Fibroblast of skin of right biceps (primary cell): ENCODE measurements at places on chromosomes 4 and X.

- no peak for DNase-seq
Observed at GRCh38 chr4:152661649-152662048, 18.1 kb downstream of the TMEM154 start.

DNA sequence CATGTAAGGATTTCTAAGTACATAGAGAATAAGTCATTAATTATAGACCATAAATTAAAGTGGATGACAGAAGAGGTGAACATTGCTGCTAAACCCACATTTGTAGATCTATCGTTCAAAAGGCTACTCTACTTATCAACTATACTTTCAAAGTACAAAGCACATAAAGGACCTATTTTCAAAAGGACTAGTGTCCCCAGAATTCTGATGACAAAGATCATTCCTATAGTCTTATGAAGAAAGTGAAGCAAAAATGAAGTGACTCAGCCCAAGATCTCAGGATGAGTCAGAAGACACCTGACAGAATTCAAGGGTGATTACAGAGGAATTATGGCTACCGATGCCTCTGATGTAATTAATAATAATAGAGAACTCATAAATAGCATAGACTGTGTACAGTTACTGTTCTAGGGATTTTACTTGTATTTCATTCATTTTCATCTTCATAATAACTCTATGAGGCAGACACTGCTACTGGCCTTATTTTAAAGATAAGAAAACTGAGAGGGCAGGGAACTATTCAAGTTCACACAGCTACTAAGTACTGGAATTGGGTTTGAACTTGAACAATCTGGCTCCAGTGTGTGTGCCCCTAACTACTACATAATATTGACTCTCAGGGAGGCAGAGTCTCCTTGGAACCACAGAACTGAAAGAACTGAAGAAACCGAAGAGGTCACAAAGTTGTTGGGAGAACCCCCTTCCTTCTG, 17.1 kb downstream of the USP46 start:
- DNase-seq: peak; percentile 58

GRCh38 chr4:6229671-6230501, 29.5 kb upstream of the JAKMIP1 start:
- DNase-seq: no peak

- peak; percentile 30 for DNase-seq
Observed at GRCh38 chrX:131633285-131633917, 89.5 kb downstream of the OR13H1 start.

DNA sequence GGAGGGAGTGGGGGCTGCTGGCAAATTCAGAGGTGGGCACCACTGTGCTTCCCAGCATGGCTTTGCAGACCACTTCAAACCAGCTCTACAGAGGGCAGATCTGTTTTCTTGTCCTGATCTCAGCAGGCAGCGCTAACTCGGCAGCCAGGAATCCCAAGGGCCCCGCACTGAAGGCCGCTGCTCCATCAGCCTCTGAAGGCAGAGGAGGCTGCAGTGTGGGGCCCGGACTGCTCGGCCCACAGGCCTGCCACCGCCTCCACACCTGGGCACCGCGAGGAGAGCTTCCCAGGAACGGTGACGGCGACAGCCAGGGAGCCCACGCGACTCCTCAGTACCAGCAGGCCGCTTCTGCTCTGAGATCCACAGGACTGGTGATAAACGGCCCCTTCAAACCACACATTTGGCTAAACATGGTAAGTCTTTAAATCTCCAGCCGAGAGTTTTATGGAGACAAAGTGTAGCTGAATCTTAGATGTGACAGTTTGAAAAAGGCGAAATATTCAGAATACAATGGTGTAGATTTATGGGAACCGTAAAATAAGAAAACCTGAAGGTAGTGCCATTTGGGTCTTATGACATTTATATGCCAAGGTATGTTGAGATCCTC, 23.6 kb downstream of the DCTD start:
- DNase-seq: no peak

- peak; percentile 90 for DNase-seq
Observed at GRCh38 chr4:182143822-182144625, 99.2 kb upstream of the TENM3 start.

DNA sequence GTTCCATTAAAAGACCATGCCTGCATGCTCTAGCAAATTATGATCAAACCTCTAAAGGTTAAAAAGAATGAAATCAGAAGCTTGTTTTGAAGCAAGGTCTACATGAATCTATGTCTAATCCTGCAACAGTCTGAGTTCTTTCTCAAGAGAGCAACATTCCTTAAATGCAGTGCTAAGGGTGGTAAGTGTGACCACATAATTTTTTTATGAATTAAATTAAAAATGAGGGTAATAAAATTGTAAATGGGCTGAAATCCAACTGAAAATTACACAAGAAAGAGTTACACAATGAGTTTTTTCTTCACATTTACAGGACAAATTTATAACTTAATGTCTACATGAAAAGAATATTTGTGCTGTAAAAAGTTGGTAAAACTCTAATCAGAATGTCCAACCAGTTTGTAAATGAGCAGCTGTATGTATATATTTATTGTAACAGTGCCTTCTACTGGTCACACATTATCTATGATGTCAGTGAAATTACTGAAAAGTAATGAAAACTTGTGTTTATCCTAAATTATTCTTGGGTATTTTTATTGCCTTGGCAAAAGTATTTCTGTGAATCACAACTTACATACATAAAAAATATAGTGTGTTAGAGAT, 336.3 kb upstream of the PITX2 start:
- peak; percentile 48 for DNase-seq

DNA sequence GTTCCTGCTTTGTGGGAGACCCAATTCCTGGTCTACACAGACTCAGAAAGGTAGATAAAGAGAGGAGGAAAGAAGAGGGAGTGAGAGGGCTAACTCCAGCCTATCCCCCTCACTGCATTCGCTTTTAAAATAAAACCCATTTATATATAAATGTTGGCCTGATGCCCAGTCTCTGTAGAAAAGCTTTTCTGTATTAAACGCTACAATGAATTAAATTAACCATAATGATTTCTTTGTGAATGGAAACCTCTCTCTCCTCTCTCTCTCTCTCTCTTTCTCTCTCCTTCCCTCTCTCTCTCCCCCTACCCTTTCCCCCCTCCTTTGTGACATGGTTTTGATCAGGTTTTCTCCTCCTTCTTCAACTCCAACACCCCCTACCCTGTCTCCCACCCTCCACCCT, 34.8 kb downstream of the PJA1 start:
- DNase-seq: no peak

GRCh38 chr4:6250235-6250983, 19.2 kb upstream of the WFS1 start:
- DNase-seq: peak; percentile 51

- no peak for DNase-seq
Observed at GRCh38 chr4:144298519-144298918, 158.0 kb upstream of the GYPA start.

DNA sequence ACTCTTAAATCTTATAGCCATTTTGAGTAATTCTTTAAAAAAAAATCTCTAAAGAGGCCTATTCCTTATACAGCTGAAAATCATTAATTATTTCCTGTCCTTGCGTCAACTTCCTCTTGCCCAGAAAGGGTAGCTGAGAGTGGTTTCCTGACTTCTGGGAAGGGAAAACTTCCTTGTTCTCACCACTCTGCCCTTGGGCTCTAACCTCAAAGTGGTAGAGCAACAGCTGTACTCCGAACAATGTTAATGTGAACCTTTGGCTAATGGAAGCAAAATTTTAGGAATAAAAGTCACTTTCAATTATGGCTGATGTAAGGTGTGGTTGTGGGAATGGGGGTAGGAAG, 15.3 kb downstream of the KLHL2 start:
- peak; percentile 26 for DNase-seq

- DNase-seq: no peak
Observed at GRCh38 chrX:88990882-88991582, 244.0 kb downstream of the CPXCR1 start.

DNA sequence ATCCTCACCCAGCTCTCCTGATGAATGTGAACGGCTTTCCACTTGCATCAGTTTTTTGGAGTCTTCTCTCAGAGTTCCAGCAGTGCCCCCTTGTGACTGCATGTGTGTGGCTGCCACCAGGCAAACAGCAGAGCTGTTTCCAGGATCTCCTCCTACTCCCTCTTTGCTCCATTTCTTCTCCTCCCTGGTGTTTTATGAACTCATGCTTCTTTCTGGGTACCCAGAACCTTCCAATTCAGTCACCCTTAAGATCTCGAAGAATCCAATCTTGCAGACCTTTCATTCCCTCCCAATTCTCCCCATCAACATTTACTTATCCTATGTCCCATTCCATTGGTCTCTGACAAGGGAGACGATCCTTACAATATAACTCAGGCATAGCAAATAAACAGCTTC, 6.8 kb upstream of the TCEANC start:
- DNase-seq: peak; percentile 71

GRCh38 chr4:158172261-158173258, at the start of gene GASK1B:
Gene GASK1B, minus strand, starts transcription at chr4:158173025. Its CDS starts 1,650 bp downstream, at chr4:158171375.
- DNase-seq: peak; percentile 68

- DNase-seq: no peak
Observed at GRCh38 chr4:7324651-7325121, 110.0 kb downstream of the PSAPL1 start.

- DNase-seq: no peak
Observed at GRCh38 chr4:189548484-189549125, 392.1 kb upstream of the FRG1 start.

- peak; percentile 29 for DNase-seq
Observed at GRCh38 chr4:155667568-155668511, 1.2 kb downstream of the GUCY1A1 start.

DNA sequence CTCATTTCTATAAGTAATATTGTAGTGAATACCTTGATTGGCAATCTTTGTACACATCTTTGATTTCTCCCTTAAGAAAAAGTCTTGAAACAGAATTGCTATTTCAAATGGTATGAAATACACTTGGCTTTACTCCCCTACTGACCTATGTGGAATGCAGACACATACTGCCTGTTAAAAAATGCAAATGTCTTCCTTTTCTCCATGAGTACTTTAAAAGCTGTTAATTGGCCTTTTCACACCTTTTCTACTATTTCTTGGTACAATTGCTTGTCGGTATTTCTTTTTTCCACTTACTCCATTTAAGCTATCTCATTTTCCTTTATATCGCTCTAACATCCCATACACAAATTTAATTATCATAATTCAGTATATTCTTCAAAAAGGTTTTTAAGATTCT, 87.2 kb downstream of the FRYL start:
- peak; percentile 12 for DNase-seq
